Activated CD8-positive, alpha-beta memory T cell treated with anti-CD3 and anti-CD28 coated beads for 36 hours (primary cell): ENCODE measurements at places on chromosomes 3 and 15. TPM values are rescaled to one million over a fixed set of nuclear protein-coding genes. Genes with fewer than 3 reads are reported as not detected.

Gene SATB1
- total RNA-seq = 159 TPM

Gene FEZF2
- not detected for total RNA-seq

Gene MTMR10
- 15.6 TPM for total RNA-seq

Gene CHRNA7
- not detected for total RNA-seq

Gene PGBD4
- total RNA-seq = 2.9 TPM

Gene CHDH
- 0.42 TPM for total RNA-seq

Gene MDFIC2
- total RNA-seq = not detected

Gene PP2D1
- not detected for total RNA-seq

Gene SRP14
- total RNA-seq = 195 TPM

Gene OXTR
- 0.73 TPM for total RNA-seq

Gene GOLGA8O
- total RNA-seq = 0.34 TPM

Gene TNFAIP8L3
- total RNA-seq = 1.2 TPM

Gene RABL3
- 42.4 TPM for total RNA-seq

Gene RETNLB
- not detected for total RNA-seq

Gene KLHL40
- total RNA-seq = not detected

Gene NPAP1
- total RNA-seq = not detected

Gene FAM107A
- not detected for total RNA-seq

Gene SEMA3G
- total RNA-seq = 0.08 TPM

Gene MCF2L2
- total RNA-seq = 3.0 TPM

Gene MB21D2
- total RNA-seq = 1.3 TPM

Gene GASK1A
- total RNA-seq = not detected

Gene POLQ
- 19.4 TPM for total RNA-seq

Gene WDR72
- total RNA-seq = not detected

Gene BTLA
- 14.4 TPM for total RNA-seq

Gene UCN2
- total RNA-seq = not detected

Gene CP
- total RNA-seq = not detected

Gene UNC45A
- total RNA-seq = 75.5 TPM

Gene ADAMTS17
- 1.6 TPM for total RNA-seq

Gene GOLGA8G
- not detected for total RNA-seq

Gene FBN1
- total RNA-seq = 0.13 TPM

Gene SPSB4
- total RNA-seq = not detected

Gene IMPG2
- total RNA-seq = 0.06 TPM

Gene RCN2
- total RNA-seq = 36.6 TPM

Gene NMNAT3
- total RNA-seq = 2.0 TPM

Gene CPLX3
- not detected for total RNA-seq

Gene EFCAB12
- 0.67 TPM for total RNA-seq

Gene CLDN16
- not detected for total RNA-seq

Gene TMEM108
- total RNA-seq = not detected

Gene CRABP1
- not detected for total RNA-seq

Gene MORC1
- not detected for total RNA-seq

Gene ALS2CL
- total RNA-seq = 0.82 TPM

Gene SOX14
- total RNA-seq = not detected

Gene RARB
- total RNA-seq = not detected

Gene SMCO1
- total RNA-seq = not detected

Gene SLCO2A1
- not detected for total RNA-seq

Gene DZIP1L
- total RNA-seq = 0.13 TPM

Gene LIPC
- total RNA-seq = 1.1 TPM

Gene ACTC1
- not detected for total RNA-seq

Gene VGLL3
- not detected for total RNA-seq

Gene ROBO2
- not detected for total RNA-seq

Gene C3orf38
- total RNA-seq = 22.3 TPM

Gene PIF1
- total RNA-seq = 27.8 TPM

Gene SENP7
- total RNA-seq = 9.3 TPM
